NCI-H187 (cell line): ENCODE measurements at places on chromosomes 3 and 15.

GRCh38 chr3:127940116-127940515 lies 25.1 kb downstream of the KBTBD12 start:
- no peak for DNase-seq

DNA sequence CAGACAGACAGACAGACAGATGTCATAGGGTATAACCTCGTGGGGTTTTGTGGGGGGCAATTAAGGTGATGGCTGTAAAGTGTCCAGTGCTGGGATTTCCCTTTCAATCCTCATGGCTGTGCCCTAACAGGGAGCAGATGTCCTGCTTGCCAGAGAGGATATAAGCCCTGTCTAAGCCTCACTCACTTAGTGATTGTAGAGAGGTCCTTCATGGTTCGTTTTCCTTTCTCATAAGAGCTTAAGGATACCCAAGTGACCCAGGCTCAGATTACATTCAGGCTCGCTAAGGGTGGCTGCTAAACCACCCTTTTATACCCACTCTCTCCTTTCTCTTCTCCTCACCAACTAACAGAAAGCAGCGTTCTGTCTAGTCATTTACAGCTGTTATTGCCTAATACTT lies 19.2 kb downstream of the LYSMD2 start:
- DNase-seq, result peak; percentile 39

DNA sequence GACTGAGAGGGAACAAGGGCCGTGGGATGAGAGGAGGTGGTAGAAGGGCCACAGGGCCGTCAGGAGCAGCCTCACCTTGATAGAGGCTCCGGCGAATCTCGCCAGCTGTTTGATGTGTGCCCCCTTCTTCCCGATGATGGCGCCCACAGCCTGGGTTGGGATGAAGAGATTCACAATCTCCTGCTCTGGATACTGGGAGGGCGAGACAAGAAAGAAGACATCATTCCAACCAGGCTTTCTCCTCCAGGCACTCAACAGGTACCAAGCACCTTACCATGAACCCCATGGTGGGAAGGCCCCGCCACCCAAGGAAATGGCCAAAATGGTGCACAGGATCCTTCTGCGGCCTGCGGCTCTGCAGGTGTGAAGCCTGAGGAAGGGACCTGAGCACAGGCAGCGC lies 71.1 kb downstream of the SENP2 start:
- no peak for DNase-seq

GRCh38 chr3:111781561-111782446 lies 77.3 kb upstream of the PHLDB2 start:
- no peak for DNase-seq

DNA sequence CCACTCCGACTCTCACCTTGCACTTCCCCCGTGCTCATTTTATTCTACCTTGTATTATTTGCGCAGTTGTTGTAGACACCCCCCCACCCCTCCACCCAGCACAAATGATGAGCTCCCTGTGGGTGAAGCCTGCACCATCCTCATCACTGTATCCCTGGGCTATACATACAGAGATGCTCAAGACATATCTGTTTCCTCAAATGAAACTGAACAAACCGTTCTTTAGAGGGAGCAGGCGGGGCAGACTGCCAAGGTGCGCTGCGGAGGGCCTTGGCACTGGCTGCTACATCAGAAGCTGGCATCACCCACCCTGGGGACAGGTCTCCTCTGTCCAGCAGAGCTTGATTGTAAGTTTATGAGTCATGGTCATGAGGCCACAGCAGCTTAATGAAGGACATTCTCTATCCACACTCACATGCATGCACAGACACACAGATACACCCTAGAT lies 29.0 kb downstream of the ADCY5 start:
- DNase-seq, result no peak

DNA sequence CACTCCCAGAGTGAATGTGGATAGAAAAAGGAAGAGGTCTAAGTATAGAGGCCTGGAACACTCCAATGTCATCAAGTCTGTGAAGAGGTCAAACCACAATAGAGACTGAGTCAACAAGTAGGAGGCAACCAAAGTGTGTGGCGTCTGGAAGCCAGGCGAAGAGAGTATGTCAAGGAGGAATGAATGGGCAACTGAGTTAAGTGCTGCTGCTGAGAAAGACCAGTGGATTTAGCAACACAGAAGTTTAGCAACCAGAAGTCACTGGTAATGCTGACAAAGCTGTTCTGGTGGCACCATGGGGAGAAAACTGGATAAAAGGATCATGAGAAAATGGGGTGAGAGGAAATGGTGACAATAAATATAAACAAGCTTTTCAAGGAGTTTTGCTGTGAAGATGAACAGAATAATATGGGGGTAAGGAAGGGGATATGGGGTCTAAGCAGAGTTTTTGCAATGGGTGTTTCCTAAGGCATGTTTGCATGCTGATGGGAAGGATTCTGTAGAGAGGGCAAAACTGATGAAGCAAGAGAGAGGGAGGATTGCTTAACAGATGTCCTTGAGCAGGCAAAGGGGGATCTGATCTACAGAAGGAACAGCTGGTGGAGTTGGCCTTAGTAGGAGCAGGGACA lies 38.4 kb downstream of the PCOLCE2 start:
- peak; percentile 13 for DNase-seq

DNA sequence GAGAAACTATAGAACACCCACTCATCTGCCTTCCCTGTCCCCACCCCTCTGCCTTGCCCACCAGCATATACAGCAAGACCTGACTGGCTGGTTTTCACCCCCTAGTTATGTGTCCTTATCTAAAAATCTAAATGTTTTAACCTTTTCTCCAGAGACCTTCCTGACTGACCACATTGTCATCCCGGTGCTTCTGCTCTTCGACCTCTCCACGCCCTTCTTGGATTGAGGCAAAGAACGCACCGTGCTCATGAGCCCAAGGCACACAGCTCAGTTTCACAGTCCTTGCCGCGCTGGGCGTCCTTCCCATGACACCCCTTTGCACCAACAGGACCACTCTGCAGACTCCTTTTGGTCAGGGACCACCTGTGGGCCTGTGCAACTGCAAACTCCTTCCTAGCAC lies 62.7 kb downstream of the B3GNT5 start:
- no peak for DNase-seq

DNA sequence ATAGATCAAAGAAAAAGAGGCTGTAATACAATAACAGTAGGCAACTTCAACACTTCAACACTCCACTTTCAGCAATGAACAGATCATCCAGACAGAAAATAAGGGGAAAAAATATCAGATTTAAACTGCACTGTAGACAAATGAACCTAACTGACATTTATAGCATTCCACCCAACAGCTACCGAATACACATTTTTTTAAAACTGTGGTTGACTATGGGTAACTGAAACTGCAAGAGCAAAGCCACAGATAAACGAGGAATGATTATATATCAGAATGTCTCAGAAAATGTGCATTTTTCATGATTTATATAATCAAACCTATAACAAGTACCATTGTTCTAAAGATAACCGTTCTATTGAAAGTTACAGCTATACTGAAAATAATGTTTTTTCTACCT lies 514.9 kb upstream of the DPPA4 start:
- no peak for DNase-seq

GRCh38 chr15:40942337-40942854 lies 10.9 kb upstream of the CHAC1 start:
- DNase-seq, result no peak

DNA sequence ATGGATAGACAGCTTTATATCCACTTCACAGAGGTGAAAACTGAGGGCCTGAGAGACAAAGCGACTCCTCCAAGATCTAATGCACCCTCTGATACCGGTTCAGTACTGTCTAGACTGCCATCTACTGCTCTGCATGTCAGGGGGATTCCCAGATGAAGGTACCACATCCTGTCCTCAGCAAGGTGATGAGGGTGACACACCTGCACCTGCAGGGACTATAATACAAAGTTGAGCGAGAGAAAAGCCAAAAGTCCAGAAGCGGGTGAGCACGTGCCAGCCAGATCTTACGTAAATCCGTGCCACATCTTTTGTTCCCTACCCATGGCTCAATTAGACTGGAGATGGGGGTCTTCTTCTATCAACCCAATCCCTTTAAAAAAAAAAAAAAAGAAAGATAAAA lies 32.4 kb upstream of the HES1 start:
- DNase-seq, result no peak

GRCh38 chr3:50068134-50068533 lies 20.6 kb upstream of the RBM5 start:
- no peak for DNase-seq

DNA sequence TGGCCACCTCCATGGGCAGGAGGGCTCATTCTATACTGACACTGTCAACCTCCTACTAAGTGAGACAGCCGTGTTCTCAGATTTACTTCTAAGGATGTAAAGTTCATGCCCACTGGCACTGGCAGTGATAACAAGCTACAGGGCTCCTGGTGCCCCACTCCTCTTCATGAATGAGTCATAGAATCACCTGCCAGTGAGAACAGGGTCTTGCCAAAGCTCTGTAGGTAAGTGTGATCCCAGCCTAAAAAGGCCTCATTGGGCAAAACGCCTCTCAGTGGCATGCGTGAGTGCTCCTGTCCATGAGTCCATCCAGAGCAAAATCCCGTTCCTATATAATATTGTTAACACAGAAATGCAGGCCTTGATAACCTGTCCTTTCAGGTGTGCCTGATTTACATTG lies 17.4 kb downstream of the PXYLP1 start:
- DNase-seq, result no peak

- no peak for DNase-seq
These were observed 42.1 kb downstream of the VGLL4 start for GRCh38 chr3:11601446-11602238.

GRCh38 chr3:188946351-188947240 lies 225.2 kb upstream of the TPRG1 start:
- DNase-seq, result no peak

- DNase-seq, result no peak
These were observed 109.3 kb upstream of the FAN1 start for GRCh38 chr15:30794388-30794787.

DNA sequence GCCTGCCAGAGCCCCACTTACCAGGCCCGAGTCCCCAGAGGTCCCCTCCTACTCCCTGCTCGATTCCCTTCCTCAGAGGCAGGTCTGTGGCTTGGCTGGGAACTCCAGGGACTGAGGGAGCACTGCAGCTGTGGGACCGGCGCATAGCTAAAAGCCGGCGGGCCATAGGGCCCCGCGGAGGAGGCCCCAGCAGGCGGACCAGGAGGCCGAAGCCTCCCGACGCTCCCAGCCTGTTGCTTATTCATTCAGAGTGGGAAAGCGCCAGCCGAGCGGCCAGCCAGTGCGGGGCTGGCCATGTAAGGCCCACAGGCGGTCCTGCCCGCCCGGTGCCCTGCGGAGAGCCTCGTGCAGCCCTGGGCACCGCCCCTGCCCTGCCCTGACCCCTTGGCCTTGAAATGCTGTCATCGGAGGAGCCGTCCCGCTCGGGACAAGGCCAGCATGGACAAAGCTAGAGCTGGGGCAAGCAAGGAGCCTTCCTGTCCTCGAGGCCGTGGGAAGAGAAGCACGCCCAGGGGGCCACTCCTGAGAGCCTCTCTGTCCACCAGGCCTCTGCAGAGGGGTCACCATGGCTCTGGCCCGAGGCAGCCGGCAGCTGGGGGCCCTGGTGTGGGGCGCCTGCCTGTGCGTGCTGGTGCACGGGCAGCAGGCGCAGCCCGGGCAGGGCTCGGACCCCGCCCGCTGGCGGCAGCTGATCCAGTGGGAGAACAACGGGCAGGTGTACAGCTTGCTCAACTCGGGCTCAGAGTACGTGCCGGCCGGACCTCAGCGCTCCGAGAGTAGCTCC lies at the start of gene LOXL1:
Gene LOXL1 (plus strand): TSS at position 244 of the 784 bp plus-strand sequence. CDS start 322 bp downstream, at position 566.
- DNase-seq, result peak; percentile 18

DNA sequence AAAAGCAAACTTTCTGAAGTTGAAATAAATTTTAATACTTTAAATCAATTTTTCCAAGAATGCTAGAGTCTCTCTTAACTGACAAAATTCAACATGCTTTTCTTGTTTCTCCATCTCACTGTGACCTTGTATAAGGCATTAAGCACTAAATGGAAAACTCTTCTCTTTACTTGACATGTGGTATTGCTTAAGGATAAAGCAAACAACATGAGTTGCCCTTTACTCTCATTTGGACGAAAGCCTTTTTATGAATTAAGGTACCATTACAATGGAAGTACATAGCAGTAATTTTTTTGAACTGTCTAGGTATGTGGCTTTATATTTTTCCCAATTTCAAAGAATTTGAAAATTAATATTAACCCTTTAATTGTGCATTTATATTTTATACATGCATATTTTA lies 1.4 kb downstream of the STRIT1 start:
- DNase-seq, result no peak

DNA sequence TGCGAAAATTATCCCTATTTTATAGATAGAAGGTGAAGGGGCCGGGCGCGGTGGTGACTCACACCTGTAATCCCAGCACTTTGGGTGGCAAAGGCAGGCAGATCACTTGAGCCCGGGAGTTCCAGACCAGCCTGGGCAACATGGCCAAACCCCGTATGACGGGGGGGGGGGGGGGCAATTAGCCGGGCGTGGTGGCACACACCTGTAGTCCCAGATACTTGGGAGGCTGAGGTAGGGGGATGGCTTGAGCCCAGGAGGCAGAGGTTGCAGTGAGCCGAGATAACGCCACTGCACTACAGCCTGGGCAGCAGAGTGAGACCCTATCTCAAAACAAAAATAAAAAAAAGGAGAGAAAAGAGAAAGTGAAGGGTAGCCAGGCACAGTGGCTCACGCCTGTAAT lies 1.4 kb downstream of the AAGAB start:
- DNase-seq, result no peak

DNA sequence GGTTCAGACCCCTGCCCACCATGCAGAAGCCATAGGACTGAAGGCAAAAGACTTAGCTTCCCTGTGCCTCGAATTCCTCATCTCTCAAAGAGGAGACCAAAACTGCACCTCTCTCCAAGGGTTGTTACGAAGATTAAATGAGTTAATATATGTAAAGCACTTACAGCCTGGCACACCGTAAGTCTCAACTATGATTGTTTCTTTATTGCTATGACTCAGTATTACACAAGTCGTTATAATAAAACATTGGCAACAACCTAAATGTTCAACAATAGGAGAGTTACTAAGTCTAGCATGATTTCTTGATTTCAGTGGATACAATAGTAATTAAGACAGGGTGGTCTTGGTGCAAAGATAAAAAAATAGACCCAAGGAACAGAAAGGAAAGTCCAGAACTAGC lies 19.6 kb upstream of the FGD5 start:
- DNase-seq, result no peak

- peak; percentile 24 for DNase-seq
These were observed 17.8 kb upstream of the ERICH6 start for GRCh38 chr3:150721285-150722130.

DNA sequence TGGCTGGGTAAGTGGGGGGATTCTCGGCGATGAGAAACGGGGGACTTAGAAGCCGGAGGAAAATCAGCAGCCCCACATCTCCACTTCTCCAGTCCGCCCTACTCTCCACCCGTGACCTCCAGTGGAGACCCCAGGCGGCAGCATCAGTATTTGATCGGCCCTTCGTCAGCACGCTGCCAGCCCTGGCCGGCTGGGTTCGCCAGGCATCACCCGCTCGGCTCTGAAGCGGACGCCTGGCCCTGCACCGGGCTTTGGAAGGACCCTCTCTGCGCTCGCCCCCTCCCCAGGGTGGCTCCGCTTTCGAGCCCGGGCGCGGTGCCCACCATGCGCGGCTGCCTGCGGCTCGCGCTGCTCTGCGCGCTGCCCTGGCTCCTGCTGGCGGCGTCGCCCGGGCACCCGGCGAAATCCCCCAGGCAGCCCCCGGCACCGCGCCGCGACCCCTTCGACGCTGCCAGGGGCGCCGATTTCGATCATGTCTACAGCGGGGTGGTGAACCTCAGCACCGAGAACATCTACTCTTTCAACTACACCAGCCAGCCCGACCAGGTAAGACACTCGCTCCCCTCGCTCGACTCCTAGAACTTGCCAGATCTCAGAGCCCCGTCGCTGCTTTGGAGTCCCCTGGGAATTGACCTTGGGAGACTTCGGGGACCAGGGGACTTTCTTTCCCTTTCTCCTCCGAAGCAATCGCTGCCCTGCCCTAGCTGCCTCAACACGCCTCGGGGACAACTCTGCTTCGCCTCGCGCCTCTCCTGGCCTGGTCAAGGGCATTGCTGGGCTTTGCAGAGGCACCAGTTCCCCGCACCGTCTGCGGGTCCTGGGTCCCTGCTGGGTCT lies 561 bp downstream of the SIDT1 start:
- no peak for DNase-seq
